ENCODE measurements at places on chromosomes 11 and 22.

DNA sequence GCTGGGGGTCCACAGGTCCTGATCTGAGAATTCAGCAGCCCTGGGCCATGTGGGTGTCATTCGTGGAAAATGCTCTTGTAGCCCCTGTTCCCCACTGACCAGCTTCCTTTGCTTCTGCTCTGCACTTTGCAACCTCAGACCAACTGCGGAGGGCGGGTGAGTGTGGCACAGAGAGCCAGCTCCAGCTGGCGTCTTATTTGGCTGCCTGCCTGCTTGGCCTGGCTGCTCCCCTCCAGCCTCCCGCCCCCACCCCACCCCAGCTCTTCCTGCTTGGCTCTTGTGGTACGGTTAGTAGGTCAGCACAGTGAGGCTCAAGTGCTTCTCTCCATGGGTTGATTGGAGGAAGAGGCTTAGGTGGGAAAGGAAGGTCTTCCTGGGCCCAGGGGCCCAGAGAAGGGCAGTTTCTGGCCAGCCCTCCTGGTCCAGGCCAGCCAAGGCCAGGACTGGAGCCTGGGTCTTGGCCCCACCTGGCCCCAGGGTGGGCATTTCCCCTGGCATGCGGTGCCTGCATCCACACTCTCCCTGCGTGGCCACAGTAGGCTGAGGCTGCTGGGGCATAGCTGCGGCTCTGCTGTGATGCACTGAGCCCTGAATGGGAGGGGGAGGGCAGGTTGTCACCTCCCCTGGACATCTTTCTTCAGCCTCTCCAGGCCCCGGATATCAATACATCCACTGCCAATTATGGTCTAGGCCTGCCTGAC, 26.5 kb downstream of the MYO7A start:
- DNase-seq: no peak

- DNase-seq: no peak
These were observed 25.5 kb downstream of the TOM1 start for GRCh38 chr22:35325209-35325608.

DNA sequence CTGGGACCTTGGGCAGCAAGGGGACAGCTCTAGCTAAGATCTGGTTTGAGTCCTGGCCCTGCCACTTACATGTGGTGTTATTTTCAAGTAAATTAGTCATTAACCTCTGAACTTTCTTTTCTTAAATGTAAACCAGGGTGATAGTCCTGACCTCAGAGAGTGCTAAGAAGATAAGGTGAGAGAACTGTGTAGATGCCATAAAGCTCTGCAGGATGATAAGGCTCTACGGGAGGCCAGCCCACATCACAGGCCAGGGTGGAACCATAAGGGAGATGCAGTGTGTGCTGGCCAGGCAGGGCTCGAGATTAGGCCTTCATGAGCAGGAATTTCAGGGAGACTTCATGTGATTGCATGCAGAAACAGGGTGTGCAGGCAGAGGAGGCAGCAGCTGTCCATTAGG, 24.2 kb downstream of the NECTIN1 start:
- no peak for DNase-seq

DNA sequence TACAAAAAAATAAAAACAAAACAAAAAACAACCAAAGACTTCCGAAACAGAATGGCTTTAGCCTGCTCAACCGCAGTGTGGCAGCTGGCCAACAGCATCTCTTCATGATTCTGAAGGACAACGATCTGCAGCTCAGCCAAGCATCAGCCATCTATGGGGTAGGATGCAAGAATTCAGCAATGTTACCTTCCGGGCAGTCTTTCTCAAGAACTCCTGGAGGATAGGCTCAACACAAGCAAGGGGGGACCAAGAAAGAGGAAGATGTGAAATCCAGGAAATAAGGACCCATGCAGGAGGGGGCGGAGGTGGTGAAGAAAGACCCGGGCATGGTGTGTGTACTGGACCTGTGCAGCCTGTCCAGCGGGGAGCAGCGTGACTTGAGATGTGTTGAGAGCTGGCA, 3.5 kb upstream of the TSPO start:
- no peak for DNase-seq

GRCh38 chr22:33271390-33272161, 213.4 kb upstream of the SYN3 start:
- no peak for DNase-seq

DNA sequence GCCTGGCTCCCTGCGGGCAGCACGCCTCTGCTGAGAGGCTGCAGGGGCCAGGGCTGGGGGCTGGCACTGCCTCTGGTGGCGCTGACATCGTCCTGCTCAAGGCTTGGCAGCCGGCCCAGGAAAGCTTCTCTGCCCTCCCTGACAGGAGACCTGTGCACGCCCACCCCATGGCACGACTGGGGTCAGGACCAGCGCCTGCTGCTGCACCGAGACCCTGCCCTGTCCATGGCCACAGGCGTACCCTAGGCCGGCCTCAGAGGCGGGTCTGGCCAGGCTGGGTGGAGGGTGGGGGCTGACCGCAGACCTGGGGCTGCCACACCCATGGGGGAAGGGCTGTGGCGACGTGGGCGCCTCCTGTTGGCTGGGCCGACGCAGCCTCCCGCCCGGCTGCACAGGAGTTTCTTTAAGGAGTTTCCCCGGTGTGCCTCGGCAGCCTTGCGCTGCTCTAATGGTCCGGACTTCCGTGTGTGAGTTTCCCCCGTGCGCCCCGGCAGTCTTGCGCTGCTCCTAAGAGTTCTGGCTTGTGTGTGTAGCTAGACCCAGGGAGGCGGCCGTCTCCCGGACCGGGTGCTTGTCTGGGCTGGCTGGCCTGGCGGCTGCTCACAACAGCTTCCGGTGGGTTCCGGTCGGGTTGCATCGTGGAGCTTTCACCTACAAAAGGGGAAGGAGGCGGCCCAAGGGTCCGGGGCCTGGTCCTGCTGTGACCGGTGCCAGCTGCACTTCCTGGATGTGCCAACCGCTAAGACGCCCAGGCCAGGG, 4.6 kb downstream of the TRABD start:
- DNase-seq: no peak

DNA sequence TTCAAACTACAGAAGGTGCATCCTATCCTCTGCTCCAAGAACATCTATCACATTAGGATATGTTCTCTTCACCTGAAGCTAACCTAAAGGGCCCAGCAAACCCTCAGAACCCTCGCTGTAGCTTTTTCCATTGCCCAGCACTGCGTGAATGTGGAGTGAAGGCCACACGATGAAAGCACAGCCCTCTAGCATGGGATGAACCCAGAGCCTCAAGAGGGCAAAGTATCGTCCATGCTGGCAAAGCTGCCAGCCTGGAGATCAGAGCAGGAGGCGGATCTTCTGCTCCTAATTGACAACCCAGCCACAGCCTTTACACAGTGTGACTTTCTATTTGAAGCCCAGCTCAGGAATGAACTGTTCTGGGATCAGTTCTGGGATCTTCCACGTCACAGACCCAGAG, 65.1 kb upstream of the USP47 start:
- no peak for DNase-seq

DNA sequence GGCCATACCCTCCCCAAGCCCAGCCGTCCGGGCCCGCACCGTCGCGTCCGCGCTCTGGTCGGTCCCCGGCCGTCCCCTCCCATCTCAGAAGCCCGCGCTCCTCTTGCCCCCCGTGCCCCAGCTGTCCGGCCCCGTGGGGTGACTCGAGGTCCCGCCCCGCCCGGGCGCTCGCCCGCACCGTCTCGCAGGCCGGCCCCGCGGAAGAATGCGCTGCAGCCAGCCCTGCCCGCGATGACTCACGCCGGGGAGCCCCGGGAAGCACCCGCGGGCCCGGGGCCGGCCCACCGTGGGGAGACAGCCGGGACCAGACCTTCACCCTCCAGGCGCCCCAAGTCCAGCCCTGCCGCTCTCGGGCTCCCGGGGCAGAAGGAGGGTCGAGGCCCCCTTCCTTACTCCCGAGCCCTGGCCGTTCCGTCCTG, 320 bp upstream of the PHLDA2 start:
- no peak for DNase-seq

GRCh38 chr11:112195951-112196351, 20.6 kb downstream of the BCO2 start:
- no peak for DNase-seq

DNA sequence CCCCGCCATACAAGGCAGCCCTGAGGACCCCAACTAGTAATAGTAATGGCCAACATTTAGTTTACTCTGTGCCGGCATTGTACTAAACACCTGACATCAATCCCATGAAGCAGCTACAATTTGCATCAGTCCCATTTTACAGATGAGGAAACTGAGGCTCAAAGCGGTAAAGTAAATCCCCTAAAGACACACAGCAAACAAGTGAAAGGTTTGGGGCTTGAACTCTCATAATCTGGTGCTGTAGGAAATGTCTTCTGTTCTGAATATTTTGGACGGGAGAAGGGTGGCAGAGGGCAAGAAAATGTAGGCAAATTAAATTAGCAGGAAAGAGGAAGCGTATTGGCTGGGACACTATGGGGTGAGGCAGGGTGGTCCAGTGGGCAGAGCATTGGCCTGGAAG, 160.3 kb upstream of the SYT13 start:
- no peak for DNase-seq

GRCh38 chr11:120027546-120028180, 110.2 kb downstream of the TRIM29 start:
- no peak for DNase-seq

GRCh38 chr11:73625696-73626318, 20.6 kb upstream of the PLEKHB1 start:
- no peak for DNase-seq

GRCh38 chr11:46380340-46381047, 975 bp upstream of the MDK start:
- DNase-seq: no peak

DNA sequence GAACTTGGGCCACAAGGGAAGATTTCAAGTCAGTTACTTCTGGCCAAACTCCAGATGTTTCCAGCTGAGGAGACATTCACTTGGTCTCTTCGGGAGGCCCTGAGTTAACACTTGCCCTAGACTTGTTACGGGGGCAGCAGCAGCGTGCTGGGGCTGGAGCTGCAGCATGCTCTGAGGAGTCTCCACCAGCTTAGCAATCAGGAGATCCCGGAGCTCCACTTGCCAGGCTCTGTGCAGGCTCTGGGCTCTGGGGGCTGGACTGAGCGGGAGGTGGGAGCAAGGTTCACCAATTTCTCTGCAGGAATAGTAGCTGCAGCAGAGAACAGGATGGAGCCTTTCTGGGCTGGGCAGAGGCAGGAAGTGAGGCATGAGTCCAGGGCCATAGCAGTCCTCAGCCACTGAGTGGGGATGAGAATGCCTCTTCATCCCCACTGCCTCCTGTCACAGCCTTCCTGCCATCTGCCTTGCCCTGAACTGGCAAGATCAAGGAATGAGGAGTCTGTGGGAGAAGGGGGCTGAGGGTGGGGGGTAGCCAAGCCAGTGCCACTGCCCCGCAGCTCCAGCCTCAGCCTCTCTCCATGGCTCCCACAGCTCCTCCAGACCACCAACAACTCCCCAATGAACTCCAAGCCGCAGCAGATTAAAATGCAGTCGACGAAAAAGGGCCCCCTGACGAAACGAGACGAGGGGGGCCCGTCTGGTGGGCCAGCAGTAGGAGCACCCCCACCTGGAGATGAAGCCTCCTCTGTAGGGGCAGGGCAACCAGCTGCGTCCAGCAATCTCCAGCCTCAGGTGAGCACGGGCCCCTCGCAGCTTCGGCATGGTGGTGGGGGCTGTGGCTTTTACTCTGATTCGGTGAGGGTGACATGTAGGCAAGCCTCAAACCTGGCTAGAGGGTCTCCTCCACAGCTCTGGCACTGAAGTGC, 23.4 kb downstream of the GTPBP1 start:
- DNase-seq: no peak

DNA sequence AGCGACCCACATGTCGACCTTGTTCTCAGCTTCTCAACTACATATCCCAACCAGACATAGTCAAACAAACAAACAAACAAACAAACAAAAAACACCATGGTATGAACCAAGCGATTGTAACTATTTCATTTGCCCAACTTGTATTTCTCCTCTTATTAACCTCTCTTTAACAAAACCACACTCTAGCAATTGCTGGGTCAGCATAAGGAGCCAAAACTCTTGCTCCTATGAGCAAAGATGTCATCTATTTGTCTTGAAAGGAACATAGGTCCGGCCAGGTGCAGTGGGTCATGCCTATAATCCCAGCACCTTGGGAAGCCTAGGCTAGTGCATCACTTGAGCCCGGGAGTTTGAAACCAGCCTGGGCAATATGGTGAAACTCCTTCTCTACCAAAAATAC, 145.6 kb downstream of the WT1 start:
- DNase-seq: no peak

DNA sequence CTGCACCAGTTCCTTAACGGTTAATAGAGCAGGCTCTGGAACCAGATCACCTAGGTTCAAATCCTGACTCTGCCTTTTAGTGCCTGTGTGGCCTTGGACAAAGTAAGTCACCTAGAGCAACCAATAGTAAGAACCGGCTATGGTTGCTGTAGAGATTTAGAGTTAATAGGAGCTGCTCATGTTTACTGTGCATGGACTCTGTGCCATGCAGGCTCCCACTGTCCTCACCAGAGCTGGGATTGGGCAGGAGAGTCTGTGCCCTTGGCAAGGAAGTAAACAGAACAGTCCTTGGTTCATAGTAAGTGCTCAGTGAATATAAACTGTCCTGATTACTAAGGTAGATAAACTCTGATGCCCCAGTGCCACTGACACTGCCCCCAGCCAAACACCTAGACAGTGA, 1.4 kb upstream of the TP53I11 start:
- DNase-seq: no peak

GRCh38 chr11:69054397-69055211, 5.9 kb downstream of the TPCN2 start:
- DNase-seq: no peak

DNA sequence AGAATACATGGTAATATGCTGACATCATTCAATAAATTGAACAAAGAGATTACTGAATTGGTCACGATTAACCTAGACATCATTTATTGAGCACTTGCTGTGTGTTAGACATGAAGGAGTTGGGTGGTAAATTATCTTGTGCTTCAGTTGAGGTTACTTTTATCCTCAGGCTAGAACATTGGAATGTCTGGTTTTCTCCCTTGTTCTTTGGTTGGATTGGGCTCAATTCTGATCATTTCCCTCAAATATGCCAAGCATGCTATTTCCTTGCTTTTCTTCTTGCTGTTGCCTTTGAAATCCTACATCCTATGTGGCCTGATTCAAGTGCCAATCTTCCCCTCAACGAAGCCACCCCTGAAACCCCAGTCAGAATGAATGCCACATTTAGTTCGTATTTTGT, 65.8 kb downstream of the DEUP1 start:
- DNase-seq: no peak

DNA sequence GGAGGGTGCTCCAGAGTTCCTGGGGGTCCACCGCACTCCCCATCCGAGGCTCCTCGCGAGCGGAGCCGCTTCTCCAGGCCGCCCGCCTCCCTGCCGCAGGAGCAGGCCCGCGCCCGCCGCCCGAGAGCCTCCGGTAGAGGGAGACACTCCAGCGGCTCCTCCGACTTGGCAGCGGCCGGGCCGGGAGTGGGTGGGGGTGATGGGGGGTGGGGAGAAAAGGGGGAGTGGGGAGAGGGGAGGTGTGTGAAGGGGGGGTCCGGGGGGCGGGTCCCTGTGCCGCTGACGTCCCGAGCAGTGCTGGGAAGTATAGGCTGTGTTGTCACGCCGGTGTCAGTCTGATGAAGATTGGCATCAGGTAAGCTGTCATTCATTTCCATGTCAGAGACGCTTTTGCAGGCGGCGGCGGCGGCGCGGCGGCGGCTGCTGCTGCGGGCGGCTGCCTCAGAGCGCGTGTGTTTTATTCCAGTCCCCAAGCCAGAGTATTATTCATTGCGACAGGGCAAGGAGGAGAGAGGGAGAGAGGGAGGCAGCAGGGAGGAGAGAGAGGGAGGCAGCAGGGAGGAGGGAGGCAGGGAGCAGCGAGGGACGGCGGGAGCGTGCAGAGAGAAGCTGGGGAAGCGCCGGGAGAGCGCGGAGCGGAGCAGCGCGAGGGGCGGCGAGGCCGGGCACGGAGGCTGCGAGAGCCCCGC, at the start of gene PKNOX2:
Gene PKNOX2, plus strand, starts transcription at position 330 of the 689 bp plus-strand sequence. CDS start 186,555 bp downstream, outside the sequence.
- DNase-seq: no peak

GRCh38 chr11:109519253-109519652, 97.3 kb downstream of the C11orf87 start:
- no peak for DNase-seq

All from NCI-H1436 treated with DMSO at 0.1 percent for 48 hours (cell line).